ENCODE measurements at places on chromosomes 5 and 9. TPM values are rescaled to one million over a fixed set of nuclear protein-coding genes. Genes with fewer than 3 reads are reported as not detected.

Gene ATG10
- 15.4 TPM for polyA plus RNA-seq

Gene ALDOB
- polyA plus RNA-seq: 693 TPM

DNA sequence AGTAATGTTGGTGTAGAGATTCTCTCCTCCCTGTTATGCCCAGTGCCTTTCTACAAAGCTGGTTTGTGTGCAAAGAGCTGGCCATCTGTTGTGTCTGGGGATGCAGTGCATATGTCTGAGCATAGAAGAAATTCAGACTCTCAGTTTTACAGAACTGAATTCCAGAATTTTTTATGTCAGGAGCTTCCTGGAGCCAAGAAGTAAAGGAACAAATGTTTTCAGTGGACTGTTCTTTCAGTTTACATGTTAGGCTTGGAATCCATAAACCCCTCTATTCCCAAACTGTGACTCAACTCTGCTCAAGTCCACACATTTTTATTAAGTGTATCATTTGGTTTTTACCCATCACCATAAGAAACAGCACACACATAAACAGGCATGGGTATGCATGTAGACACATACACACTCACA lies 366.0 kb downstream of the BRINP1 start:
- no peak for DNase-seq

- no peak for DNase-seq
These were observed 228.2 kb upstream of the KLF4 start for GRCh38 chr9:107717529-107718314.

- DNase-seq: no peak
These were observed 23.9 kb upstream of the CTSL start for GRCh38 chr9:87701931-87702421.

- no peak for DNase-seq
These were observed 229.5 kb downstream of the ARL15 start for GRCh38 chr5:54080831-54081230.
